Epithelial cell of umbilical artery (primary cell): ENCODE measurements at places on chromosomes 12 and 14. TPM values are rescaled to one million over a fixed set of nuclear protein-coding genes. Genes with fewer than 3 reads are reported as not detected.

Gene ZDHHC22
- total RNA-seq = under 0.01 TPM in 1 of 2 replicates, not detected in the other

Gene OVCH1
- total RNA-seq = not detected in 2 replicates

Gene CISTR
- total RNA-seq = not detected in 2 replicates

Gene ATP2A2
- total RNA-seq = 96.8 and 98.6 TPM in 2 replicates

Gene RNASE2
- not detected in 2 replicates for total RNA-seq

Gene TSPAN8
- total RNA-seq = 5.8 and 9.1 TPM in 2 replicates

Gene RBP5
- not detected in 2 replicates for total RNA-seq

Gene CATSPERB
- total RNA-seq = not detected in 2 replicates

Gene ST8SIA1
- under 0.01 TPM in 1 of 2 replicates, not detected in the other for total RNA-seq

Gene GABARAPL1
- 38.8 and 46.4 TPM in 2 replicates for total RNA-seq

Gene GPR135
- total RNA-seq = 0.61 and 0.97 TPM in 2 replicates

Gene SPIC
- not detected in 2 replicates for total RNA-seq

Gene FRMD6
- total RNA-seq = 90.9 and 103 TPM in 2 replicates

Gene HOXC6
- not detected in 2 replicates for total RNA-seq

Gene AQP6
- under 0.01 TPM in 1 of 2 replicates, not detected in the other for total RNA-seq

Gene FIGNL2
- total RNA-seq = 0.61 and 0.65 TPM in 2 replicates

Gene CLEC4C
- not detected in 2 replicates for total RNA-seq

Gene GLIPR1L2
- total RNA-seq = 0.32 TPM in 1 of 2 replicates, not detected in the other

Gene STAB2
- not detected in 2 replicates for total RNA-seq

Gene IFNG
- not detected in 2 replicates for total RNA-seq

Gene MYL2
- not detected in 2 replicates for total RNA-seq

Gene P2RX2
- not detected in 2 replicates for total RNA-seq

Gene KLHL33
- not detected in 2 replicates for total RNA-seq

Gene ARL6IP4
- 227 and 297 TPM in 2 replicates for total RNA-seq

Gene MYF5
- total RNA-seq = not detected in 2 replicates

Gene ISM2
- total RNA-seq = under 0.01 TPM in 1 of 2 replicates, not detected in the other

Gene SYT10
- total RNA-seq = not detected in 2 replicates

Gene TSPAN19
- total RNA-seq = not detected in 2 replicates

Gene MEG3
- total RNA-seq = 45.1 and 87.2 TPM in 2 replicates

Gene NEDD1
- total RNA-seq = 50.7 and 53.0 TPM in 2 replicates

Gene TPPP2
- not detected in 2 replicates for total RNA-seq

Gene SLC38A4
- total RNA-seq = 0.65 TPM in 1 of 2 replicates, not detected in the other

Gene AMIGO2
- total RNA-seq = 5.8 TPM in 2 replicates

Gene DDN
- 0.15 and 0.32 TPM in 2 replicates for total RNA-seq

Gene DEGS2
- under 0.01 and 0.15 TPM in 2 replicates for total RNA-seq

Gene RPGRIP1
- total RNA-seq = not detected in 2 replicates

Gene ITPR2
- 94.8 and 113 TPM in 2 replicates for total RNA-seq

Gene GALNT16
- total RNA-seq = 0.30 and 0.65 TPM in 2 replicates

Gene MMP19
- 0.30 and 0.32 TPM in 2 replicates for total RNA-seq

Gene TIMELESS
- total RNA-seq = 10.7 and 17.3 TPM in 2 replicates

Gene GZMB
- not detected in 2 replicates for total RNA-seq

Gene NCOR2
- 33.6 and 57.5 TPM in 2 replicates for total RNA-seq

Gene TSPAN9
- 35.1 and 50.6 TPM in 2 replicates for total RNA-seq
